ENCODE measurements at places on chromosomes 12 and 14. TPM values are rescaled to one million over a fixed set of nuclear protein-coding genes. Genes with fewer than 3 reads are reported as not detected.

The PLEKHD1 gene
- 1.7 TPM for total RNA-seq

The LGMN gene
- total RNA-seq, result 96.3 TPM

DNA sequence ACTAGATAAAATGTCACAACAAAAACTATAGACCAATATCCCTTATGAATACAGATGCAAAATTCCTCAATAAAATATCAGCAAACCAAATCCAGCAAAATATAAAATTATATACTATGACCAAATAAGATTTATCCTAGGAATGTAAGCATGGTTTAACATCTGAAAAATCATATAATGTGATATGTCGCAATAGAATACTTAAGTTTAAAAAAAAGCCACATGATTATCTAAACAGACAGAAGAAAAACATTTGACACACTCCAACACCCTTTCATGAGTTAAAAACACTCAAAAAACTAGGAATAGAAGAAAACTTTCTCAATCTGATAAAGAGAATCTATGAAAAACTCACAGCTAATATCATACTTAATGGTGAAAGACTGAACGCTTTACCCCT is 20.3 kb downstream of the ANGEL1 start:
- H3K4me1 ChIP-seq, result no peaks in the 10 kb centered on the region
- H3K36me3 ChIP-seq, result peaks cover 53% of the 10 kb centered on the region

DNA sequence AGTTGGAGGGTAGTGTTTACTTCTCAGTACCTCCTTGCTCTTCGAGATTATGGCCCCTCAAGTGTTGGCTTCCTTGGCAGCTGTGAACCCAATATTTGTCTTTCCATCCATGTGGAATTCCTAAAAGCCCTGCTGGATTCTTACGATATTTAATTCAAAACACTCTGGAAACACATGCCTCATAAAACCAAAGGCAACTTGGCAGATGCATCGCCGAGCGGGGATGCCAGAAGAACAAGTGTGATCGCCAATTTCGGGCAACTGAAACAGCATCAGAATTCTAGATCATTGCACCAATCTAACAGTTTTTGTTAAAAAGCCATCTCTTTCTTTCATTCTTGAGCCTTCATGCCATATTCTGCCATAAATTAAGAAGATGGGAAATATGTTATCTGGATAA is 934.4 kb downstream of the AACS start:
- no peaks in the 10 kb centered on the region for H3K27me3 ChIP-seq
- no peak for DNase-seq
- H3K36me3 ChIP-seq, result no peaks in the 10 kb centered on the region
- H3K4me3 ChIP-seq, result no peak overlapping the region
- no peaks in the 10 kb centered on the region for H3K4me1 ChIP-seq
- H3K27ac ChIP-seq, result no peak overlapping the region

All from upper lobe of left lung (tissue), 6 donors.